ENCODE measurements at places on chromosomes 1 and 21.
A peak's percentile ranks its signal among the peaks of the same experiment; 100 is the strongest.

- no peak for DNase-seq
Measured at GRCh38 chr1:204894031-204894430, 23.4 kb downstream of the NFASC start.

- DNase-seq, result no peak
Measured at GRCh38 chr1:91863498-91863897, 22.5 kb downstream of the TGFBR3 start.

- no peak for DNase-seq
Measured at GRCh38 chr1:172486805-172487454, 43.1 kb upstream of the PIGC start.

- DNase-seq, result no peak
Measured at GRCh38 chr1:162030759-162031280, 7.2 kb upstream of the OLFML2B start.

DNA sequence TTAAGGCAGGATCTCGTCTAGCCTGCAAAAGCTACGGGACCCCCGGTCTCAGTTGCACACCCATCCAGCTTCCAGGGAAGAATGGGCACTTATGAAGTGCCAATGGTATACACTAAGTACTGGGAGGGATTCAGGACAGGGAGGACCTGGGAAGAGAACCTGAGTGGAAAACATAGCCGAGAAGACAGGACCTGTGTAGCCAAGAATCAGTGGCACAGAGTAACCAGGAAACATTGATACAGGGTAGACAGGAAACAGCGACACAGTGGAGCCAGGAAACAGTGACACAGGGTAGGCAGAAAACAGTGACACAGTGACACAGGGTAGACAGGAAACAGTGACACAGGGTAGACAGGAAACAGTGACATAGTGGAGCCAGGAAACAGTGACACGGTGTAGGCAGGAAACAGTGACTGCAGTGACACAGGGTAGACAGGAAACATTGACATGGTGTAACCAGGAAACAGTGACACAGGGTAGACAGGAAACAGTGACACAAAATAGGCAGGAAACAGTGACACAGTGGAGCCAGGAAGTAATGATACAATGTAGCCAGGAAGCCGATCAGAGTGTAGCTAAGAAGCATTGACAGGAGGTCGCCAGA, 138.0 kb upstream of the ARHGEF16 start:
- DNase-seq, result no peak

- no peak for DNase-seq
Measured at GRCh38 chr1:152667648-152668047, 4.5 kb downstream of the LCE2D start.

GRCh38 chr1:169494343-169494742, 8.6 kb upstream of the SLC19A2 start:
- no peak for DNase-seq

- no peak for DNase-seq
Measured at GRCh38 chr1:53822931-53823330, 15.2 kb downstream of the NDC1 start.

DNA sequence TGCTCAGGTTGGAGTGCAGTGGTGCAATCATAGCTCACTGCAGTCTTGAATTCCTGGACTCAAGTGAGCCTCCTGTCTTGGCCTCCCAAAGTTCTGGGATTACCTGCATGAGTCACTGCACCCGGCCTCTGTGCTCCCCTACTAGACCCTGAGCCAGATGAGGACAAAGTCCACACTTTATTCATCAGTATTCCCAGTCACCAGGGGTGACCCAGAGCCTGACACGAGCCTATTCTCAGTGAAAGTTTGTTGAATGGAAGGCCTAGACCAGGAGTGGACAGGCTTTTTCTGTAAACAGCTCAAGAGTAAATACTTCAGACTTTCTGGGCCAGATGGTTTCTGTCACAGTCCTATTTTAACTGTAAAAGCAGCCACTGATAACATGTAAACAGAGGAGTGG, 68.2 kb downstream of the MAB21L3 start:
- DNase-seq, result no peak

GRCh38 chr1:168387781-168388760, 107.4 kb downstream of the TBX19 start:
- DNase-seq, result no peak

- DNase-seq, result no peak
Measured at GRCh38 chr1:32321712-32322291, 14.2 kb downstream of the MARCKSL1 start.

DNA sequence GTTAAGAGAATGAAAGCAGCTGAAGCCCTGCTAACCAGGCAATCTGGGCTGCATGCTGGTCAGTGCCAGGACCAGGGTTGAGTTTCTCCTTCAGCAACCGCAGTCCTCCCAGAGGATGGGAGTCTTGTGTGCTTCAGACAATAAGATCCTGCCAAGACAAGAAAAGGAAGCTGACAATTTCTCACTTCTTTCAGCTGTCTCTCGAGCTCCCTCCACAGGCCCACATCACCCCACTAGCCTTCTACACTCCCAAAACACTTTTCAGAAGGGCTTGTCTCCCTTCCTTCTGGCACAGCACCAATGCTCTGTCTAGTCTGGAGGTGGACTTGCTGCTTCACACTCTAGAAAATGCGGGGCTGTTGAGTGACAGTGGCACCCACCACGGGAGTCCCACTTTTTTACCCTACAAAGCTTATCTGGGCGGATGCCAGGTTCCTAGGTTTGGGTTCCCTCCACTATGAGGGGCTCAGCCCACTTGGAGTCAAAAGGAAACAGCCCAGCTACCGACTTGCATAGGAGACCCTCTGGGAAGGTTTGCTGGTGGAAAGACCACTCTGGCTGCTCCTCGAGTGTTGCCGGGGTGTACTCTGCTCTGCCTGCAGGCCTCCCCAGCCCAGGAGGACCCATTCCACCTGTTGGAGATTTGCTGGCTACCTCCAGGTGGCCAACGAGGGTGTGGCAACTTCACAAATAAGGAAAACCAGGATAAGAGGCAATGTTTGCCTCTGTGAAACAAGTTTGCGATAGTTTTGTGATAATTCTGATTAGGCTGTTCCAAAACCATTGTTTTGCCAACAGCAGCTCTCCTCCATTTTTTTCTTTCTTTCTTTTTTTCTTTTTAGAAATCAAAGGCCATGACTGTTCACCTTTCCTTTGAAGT, 68.9 kb downstream of the TENT5C start:
- peak; percentile 48 for DNase-seq

DNA sequence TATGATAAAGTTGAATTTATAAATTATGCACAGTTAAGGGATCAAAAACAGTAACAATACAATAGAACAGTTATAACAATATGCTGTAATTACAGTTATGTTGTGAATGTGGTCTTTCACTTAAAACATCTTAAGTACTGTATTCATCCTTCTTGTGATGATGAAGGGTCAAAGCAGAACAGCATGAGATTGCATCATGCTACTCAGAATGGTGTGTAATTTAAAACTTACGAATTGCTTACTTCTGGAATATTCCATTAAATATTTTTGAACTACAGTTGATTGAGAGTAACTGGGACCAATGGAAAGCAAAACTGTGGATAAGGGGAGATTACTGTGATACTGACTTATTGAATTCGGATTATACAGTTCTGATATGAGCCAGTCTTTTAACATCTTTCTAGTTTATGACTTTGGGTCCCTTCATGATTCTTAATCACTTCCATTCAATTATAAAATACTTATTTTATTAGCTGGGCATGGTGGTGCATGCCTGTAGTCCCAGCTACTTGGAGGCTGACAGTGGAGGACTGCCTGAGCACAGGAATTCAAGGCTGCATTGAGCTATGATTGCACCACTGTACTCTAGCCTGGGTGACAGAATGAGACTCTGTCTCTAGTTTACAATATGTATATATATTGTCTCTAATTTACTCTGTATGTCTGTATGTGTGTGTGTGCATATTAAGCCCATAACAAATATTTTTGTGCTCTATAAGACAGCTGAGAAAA, 43.2 kb downstream of the ATP1B1 start:
- no peak for DNase-seq

- no peak for DNase-seq
Measured at GRCh38 chr1:29835874-29836273, 599.6 kb downstream of the PTPRU start.

GRCh38 chr1:65694126-65694525, 98.6 kb upstream of the PDE4B start:
- no peak for DNase-seq

GRCh38 chr1:222266223-222267196, 281.4 kb downstream of the HHIPL2 start:
- no peak for DNase-seq

DNA sequence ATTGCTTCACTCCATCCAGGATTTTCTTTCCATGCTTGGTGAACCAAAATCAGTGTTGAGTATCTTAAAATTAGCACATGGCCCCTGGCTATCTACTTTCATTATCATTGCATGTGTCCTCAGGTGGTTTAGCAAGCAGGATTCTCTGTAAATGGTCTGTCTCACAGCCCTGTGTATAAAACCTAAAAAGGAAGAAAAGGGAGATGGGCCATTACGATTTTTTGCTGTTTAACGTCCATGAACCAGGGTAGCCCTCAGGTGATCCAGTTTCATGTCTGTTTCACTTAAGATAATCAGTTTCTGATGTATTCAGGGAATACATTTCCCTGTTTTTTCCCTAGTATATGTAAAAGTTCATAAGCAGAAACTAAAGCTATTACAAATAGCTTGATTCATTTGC, 238.2 kb downstream of the NFIA start:
- no peak for DNase-seq

DNA sequence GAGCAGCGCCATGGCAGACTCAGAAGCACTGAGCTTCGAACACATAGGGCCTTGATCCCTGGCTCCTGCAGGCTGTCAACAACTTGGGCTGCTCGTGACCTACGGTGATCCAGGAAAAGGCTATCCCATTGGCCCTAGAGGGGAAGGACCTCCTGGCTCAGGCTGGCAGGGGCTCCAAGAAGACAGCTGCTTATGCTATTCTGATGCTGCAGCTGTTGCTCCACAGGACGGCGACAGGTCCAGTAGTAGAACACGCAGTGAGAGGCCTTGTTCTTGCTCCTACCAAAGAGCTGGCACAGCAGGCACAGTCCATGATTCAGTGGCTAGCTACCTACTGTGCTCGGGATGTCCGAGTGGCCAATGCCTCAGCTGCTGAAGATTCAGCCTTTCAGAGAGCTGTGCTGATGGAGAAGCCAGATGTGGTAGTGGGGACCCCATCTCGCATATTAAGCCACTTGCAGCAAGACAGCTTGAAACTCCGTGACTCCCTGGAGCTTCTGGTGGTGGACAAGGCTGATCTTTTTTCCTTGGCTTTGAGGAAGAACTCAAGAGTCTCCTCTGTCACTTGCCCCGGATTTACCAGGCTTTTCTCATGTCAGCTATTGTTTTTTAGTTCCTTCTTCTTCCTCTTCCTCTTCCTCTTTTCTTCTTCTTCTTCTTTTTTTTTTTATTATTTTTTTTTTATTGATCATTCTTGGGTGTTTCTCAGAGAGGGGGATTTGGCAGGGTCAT, 18.9 kb downstream of the ITLN2 start:
- no peak for DNase-seq

GRCh38 chr21:22363504-22363903, 1365.3 kb downstream of the NCAM2 start:
- DNase-seq, result no peak

DNA sequence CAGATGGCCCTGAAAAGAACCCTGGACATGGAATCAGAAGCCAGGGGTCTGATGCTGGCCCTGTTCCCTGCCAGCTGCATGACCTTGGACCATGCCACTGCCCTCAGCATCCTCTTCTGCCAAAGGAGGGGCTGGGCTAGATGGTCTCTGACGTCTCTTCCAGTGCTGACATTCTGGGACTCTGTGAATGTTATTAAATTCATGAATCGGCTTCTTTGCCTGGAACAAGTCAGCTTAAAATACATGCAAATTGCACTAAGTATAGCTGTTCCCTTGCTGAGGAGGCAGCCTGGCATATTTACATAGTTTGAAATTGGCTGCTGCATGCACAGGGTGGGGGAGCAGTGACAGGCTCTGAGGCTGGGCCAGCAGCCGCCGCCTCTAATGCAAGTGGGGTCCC, 23.8 kb downstream of the KCNA2 start:
- DNase-seq, result no peak

DNA sequence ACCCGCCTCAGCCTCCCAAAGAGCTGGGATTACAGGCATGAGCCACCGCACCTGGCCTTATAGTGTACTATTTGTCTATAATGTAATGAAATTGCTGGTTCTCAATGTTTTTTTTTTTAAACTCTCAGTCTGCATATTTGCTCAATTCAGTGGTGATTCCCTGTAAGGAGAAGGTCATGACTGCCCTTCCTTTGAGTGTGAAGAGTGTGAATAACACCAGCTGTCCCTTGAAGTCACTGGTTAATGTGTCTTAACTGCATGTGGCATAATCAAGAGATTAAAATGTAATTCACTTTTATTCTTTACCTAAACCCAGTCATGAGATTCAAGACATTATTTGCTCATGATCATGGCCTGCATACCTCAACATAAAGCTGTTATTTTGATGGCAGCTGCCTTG, 30.5 kb downstream of the MTF2 start:
- DNase-seq, result no peak

GRCh38 chr1:183983371-183984105, 54.0 kb downstream of the COLGALT2 start:
- no peak for DNase-seq

DNA sequence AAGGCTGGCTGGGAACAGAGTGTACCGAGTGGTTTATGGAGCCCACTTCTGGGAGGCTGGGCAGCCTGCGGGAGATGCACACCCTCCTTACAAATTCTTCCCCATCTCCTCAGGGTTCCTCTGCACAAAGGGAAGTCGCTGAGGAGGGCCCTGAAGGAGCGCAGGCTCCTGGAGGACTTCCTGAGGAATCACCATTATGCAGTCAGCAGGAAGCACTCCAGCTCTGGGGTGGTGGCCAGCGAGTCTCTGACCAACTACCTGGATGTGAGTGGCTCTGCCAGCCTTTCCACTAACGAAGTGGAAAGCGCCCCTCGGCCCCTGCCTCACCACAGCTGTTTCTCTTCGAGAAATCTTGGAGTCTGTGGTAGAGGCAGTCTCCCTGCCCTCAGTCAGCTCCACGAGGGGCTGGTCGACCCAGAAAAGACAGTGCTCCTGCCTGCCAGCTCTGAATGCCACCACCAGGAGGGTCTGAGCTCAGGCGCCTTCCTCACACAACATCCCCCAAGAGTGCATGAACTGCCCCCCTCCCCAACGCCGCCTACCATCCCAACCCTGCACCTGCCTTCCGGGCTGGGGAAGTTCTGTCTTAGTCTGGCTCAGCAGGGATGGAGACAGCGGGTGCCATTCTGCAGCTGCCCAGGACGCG, 31.8 kb downstream of the PROK1 start:
- no peak for DNase-seq

DNA sequence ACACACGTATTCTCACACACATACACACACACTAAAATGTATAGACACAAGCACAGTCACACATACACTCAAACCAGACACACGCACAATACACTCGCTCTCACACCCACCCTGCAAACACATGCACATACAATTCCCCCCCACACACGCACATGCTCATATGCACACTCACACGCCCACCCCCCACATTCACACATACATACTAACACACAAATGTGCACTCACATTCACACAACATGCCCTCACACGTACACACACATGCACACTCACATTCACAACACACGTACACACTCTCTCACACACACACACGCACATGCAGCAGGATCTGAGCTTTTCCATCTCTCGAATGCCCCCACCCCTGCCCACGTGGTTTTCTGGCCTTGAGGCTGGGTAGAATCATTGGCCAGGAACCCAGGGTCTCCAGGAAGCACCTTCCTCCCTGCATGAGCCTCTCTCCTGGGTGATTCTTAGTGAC, 589.7 kb downstream of the PTPRU start:
- no peak for DNase-seq

Data from activated T-cell treated with anti-CD3 and anti-CD28 coated beads, Interleukin-2, amount 50 U/mL, for 48 hours (primary cell).